Activated CD4-positive, alpha-beta T cell treated with anti-CD3 and anti-CD28 coated beads, Interleukin-2, amount 10 ng/mL, durations not matched to agents 24 days and 14 days (primary cell): ENCODE measurements at places on chromosomes 4 and X.

DNA sequence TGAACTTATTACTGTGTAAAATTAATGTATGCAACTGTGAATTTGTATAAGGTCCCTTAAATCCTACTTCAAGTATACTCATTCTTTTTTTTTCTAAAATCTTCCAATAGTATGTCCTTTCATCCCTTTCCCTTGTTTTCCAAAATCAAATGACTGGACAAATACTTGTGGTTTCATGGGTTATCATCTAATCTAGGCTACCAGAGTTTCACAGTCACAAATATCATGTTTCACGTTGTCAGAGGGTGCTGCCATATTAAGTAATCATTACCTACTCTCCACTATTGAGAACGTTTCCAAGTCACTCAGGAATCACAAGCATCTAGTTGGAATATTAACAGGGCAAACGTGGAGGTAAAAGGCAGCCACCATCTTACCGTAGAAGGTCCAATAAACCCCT is 1235.0 kb upstream of the TENM3 start:
- no peak for DNase-seq

GRCh38 chr4:1080961-1081688 is 32.2 kb downstream of the RNF212 start:
- no peak for DNase-seq

GRCh38 chr4:7166237-7166636 is 26.1 kb upstream of the SORCS2 start:
- no peak for DNase-seq

GRCh38 chrX:34341258-34341657 is 209.1 kb upstream of the FAM47A start:
- DNase-seq = no peak

GRCh38 chr4:69600013-69600412 is 39.4 kb downstream of the UGT2A2 start:
- no peak for DNase-seq

- no peak for DNase-seq
These were observed 139.8 kb downstream of the CDS1 start for GRCh38 chr4:84722720-84723119.

DNA sequence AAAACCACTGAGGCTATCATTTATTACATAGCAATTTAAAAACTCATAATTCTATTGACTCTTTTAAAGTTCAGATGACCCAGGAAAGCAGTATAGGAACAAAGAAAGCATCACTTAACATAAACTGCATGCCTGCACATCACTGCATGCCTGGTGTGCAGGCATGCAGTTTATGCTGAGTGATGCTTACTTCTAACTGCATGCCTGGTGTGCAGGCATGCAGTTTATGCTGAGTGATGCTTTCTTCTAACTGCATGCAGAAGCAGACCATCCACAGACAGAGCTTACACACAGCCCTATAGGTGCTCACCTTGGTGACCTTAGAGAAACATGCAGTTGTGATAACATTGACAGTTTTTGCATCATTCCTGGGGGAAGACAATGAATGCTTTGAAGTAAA is 17.0 kb downstream of the SDAD1 start:
- DNase-seq = no peak

DNA sequence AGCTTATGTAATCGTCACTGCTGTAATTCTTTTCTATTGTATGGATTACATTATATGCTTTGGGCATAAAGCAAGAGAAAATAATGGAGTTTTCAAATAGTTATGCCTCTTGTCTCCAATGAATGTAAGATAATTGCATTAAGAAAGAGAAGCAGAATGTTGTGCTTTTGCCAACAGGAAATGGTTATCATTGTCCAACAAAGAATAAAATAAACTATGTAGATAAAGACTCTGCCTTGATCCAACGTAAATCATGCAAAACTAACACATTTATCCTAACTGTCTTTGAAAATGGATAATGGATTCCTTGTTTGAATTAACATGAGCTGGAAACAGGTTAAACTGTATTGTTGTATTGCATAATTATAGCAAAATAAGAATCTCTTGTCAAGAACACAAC is 1709.0 kb downstream of the PCDH7 start:
- DNase-seq = no peak

DNA sequence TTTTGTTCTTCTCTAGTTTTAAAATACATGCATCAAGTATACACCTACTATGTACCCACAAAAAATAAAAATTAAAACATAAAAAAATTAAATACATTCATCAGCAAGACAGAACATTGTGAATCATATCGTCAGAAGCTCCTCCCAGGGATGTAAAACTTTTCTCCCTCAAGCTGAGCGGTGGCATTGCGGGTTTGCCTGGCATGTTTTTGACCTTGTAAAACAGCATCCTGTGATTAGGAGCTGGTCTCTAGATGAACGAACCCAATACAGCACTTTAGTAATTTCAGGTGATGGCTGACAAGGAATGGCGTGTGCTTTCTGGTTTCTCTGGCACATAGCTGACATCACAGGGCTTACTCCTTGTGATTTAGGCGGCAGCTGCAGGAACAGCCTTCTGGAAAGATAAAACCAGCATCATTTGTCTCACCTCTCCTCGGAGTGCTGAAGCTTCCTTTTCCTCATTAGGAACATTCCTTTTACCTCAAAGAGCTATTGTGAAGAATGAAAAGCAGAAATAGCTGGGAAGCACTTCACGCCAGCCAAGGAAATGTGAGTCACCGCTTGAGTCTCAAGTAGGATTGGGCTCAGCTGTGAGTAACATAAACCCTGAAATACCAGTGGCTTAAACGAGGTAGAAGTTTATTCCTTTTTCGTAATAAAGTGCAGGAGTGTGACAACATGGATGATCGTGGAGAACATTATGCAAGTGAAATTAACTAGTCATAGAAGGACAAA is 44.3 kb downstream of the NYX start:
- no peak for DNase-seq

DNA sequence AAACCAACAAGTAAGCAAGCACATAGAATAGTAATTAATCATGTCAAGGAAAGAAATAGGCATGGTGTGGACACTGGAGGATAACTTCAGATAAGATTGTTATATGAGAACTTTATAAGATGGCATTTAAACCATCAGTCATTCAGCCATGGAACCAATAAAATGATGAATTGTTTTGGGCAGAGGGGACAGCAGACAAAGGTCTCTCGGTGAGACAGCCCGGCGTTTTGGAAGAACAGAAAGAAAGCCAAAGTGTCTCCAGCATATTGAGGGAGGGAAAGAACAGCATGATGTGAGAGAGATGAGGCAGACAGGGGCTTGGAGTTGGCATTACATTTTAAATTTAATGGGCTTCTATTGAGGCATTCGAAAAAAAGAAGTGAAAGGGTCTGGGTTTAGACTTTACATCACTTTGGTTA is 883 bp upstream of the PPM1K start:
- peak; percentile 59 for DNase-seq

DNA sequence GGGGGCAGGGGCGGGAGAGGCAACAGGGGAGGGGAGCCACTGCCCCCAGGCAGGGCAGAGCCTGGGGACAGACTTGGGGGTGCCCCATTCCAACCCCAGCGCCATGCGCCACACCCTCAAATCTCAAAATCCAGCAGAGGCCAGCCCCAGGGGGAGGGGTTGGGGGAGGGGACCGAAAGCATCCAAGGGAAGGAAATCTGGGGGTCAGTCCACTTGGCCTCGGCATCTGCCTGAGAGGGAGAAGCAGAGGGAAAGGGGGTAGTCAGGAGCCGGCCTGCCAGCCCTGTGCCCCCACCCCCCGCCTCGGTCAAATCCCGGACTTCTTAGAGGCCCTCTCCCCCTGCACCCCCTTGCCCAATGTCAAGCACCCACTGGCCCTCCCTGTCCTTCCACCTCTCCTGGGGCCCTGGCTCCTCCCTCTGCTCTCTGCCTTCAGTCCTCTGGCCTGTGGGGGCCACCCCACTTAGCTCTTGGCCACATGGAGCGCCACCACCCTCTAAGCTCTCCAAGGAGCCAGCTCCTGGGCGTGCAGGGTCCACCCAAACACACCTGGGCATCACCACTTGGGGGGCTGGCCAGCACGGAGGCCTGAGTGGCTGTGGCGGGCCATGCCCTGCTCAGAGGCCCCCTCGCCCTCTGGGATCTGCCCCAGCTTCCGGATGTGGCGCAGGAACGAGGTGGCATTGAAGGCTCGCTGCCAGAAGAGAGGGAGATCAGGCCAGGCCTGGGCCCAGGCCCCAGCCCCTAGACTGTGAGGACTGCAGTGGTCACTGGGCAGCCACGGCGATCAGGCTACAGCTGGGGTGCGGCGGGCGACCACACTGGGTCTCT is 3.5 kb downstream of the PNCK start:
- no peak for DNase-seq

GRCh38 chrX:1025413-1025812 is 187.0 kb downstream of the CRLF2 start:
- no peak for DNase-seq

GRCh38 chr4:173273941-173274340 is 60.2 kb downstream of the HMGB2 start:
- DNase-seq = no peak

- no peak for DNase-seq
These were observed 55.5 kb downstream of the ARHGEF38 start for GRCh38 chr4:105607876-105608275.

DNA sequence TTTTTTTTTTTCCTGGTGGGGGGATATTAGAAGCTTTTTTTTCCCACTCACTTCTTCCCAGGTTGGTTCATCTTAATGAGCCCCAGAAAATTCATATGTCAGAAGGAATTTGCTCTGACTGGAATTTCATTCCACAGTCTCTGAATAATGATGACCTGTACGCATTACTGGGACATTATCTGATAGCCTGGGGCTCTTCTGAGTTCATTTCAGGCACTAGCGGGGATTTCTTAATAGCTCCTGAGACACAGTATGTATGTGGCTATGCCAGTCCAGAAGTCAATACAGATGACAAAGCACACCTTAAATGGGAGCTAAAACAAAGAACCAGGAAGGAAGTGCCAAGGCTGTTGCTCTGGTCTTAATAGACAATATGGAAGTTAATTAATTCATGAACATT is 295.2 kb upstream of the IGFBP7 start:
- no peak for DNase-seq

DNA sequence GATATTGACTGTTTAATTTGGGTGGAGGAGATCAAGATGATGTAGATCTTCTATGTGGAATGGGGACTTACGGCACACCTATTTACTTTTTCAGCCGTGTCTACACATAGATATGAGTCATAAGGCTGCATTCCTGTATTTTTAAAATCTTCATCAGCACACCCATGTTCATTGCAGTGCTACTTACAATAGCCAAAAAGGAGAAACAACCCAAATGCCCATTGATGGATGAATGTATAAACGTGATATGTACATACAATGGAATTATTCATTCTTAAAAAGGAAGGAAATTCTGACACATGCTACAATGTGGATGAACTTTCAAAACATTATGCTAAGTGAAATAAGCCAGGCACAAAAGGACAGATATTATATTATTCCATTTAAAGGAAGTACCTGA is 98.6 kb downstream of the AASDH start:
- no peak for DNase-seq

GRCh38 chr4:10371869-10372471 is 85.3 kb downstream of the ZNF518B start:
- no peak for DNase-seq
